ENCODE measurements at places on chromosomes 4 and X. TPM values are rescaled to one million over a fixed set of nuclear protein-coding genes. Genes with fewer than 3 reads are reported as not detected.

MEPE gene
- total RNA-seq = not detected

TLR1 gene
- 2.5 TPM for total RNA-seq

SMIM10 gene
- 5.9 TPM for total RNA-seq

PHOX2B gene
- not detected for total RNA-seq

ESX1 gene
- total RNA-seq = not detected

SUPT20HL1 gene
- 0.11 TPM for total RNA-seq

SMIM31 gene
- total RNA-seq = not detected

AKAP4 gene
- total RNA-seq = not detected

L1CAM gene
- 2.7 TPM for total RNA-seq

SLC4A4 gene
- total RNA-seq = 2.0 TPM

NPNT gene
- total RNA-seq = 1.1 TPM

SERTM2 gene
- 1.9 TPM for total RNA-seq

NBDY gene
- 2.7 TPM for total RNA-seq

SHROOM2 gene
- 0.75 TPM for total RNA-seq

SYN1 gene
- total RNA-seq = 0.25 TPM

FAM47A gene
- not detected for total RNA-seq

CPZ gene
- total RNA-seq = 0.66 TPM

MAPK10 gene
- total RNA-seq = 21.1 TPM

SASH3 gene
- total RNA-seq = not detected

KIT gene
- total RNA-seq = 0.89 TPM

FAM9B gene
- not detected for total RNA-seq

Data from uterine smooth muscle cell (primary cell).